NB4 (cell line): ENCODE measurements at places on chromosomes 12 and 14.

DNA sequence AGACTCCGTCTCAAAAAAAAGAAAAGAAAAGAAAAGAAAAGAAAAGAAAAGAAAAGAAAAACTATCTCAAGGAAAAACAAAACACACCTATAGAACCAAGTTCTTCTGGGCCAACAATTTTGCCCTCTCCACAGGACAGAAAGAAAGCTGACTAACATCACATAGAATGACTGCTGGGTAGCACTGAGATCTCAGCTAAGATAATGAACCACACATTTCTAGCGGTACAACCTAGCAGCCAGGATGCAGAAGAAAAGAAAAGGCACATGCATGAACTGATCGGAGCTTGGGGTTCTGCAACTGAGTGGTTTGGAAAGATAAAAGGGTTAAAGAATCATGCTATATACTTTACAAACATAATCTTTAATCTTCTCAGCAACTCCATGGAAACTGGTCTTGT, 19.5 kb downstream of the TMED10 start:
- no peak for DNase-seq

- DNase-seq, result peak; percentile 84
Observed at GRCh38 chr12:49644620-49644994, 21.2 kb downstream of the PRPF40B start.

- no peak for DNase-seq
Observed at GRCh38 chr14:101359221-101360053, 201.9 kb upstream of the DIO3 start.

- peak; percentile 35 for DNase-seq
Observed at GRCh38 chr12:66111605-66112004, 18.9 kb downstream of the LLPH start.

DNA sequence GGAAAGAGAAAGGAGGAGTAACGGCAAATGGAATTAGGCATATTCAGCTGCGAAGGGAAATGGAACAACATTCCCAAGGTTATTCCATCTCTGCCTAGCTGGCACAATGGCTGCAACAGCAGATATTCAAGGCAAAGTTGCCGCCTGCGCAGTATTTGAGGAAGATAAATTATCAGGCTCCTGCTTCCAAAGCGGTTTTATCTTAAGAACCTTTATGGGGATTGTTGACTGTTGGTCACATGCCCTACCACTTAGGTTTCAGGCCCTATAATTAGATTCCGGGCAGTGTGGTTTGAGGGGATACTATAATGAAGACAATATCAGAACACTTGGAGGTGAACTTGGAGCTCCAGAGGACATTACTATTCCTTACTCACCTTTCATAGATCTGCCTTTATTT, 99.7 kb downstream of the FGD4 start:
- no peak for DNase-seq

- DNase-seq, result no peak
Observed at GRCh38 chr12:25084816-25085215, 110.1 kb downstream of the DNAI7 start.
